Aortic smooth muscle cell (primary cell): ENCODE measurements at places on chromosomes 6 and 20. TPM values are rescaled to one million over a fixed set of nuclear protein-coding genes. Genes with fewer than 3 reads are reported as not detected.

The PNLDC1 gene
- not detected in 2 replicates for total RNA-seq

The GSTA1 gene
- total RNA-seq: not detected in 2 replicates

The OVOL2 gene
- total RNA-seq: not detected in 2 replicates

The CGA gene
- total RNA-seq: not detected in 2 replicates

The GNAS-AS1 gene
- 0.56 and 1.2 TPM in 2 replicates for total RNA-seq

The PAK5 gene
- total RNA-seq: not detected in 2 replicates

The WFDC5 gene
- not detected in 2 replicates for total RNA-seq

The OPRM1 gene
- total RNA-seq: not detected in 2 replicates

The CFAP206 gene
- 0.31 and 0.79 TPM in 2 replicates for total RNA-seq

The RAET1G gene
- total RNA-seq: 2.6 and 4.5 TPM in 2 replicates

The KIZ gene
- 9.4 and 12.0 TPM in 2 replicates for total RNA-seq

The PRRT1 gene
- 0.26 and 0.50 TPM in 2 replicates for total RNA-seq

The SLC12A5 gene
- total RNA-seq: 0.06 TPM in 1 of 2 replicates, not detected in the other

The F13A1 gene
- total RNA-seq: not detected in 2 replicates

The BCAS1 gene
- total RNA-seq: not detected in 2 replicates

The ULBP2 gene
- total RNA-seq: 7.0 and 10.6 TPM in 2 replicates

The LST1 gene
- total RNA-seq: not detected in 2 replicates

The TMEM242 gene
- 6.3 and 7.9 TPM in 2 replicates for total RNA-seq

The TP53TG5 gene
- 0.19 TPM in 1 of 2 replicates, not detected in the other for total RNA-seq

The BTNL2 gene
- not detected in 2 replicates for total RNA-seq

The RSPO4 gene
- total RNA-seq: not detected in 2 replicates

The GHRH gene
- total RNA-seq: not detected in 2 replicates

The GFRA4 gene
- total RNA-seq: not detected in 2 replicates

The LINC00237 gene
- total RNA-seq: not detected in 2 replicates

The BPIFB4 gene
- total RNA-seq: not detected in 2 replicates

The COL11A2 gene
- 0.12 and 0.13 TPM in 2 replicates for total RNA-seq

The CALHM5 gene
- 11.0 and 11.8 TPM in 2 replicates for total RNA-seq

The CCN5 gene
- 0.40 and 0.93 TPM in 2 replicates for total RNA-seq

The PNPLA1 gene
- 0.12 TPM in 1 of 2 replicates, not detected in the other for total RNA-seq

The RAET1L gene
- total RNA-seq: not detected in 2 replicates

The CNBD2 gene
- 1.8 and 3.0 TPM in 2 replicates for total RNA-seq

The VGLL2 gene
- not detected in 2 replicates for total RNA-seq

The TEAD3 gene
- total RNA-seq: 6.9 and 7.0 TPM in 2 replicates

The NINL gene
- 7.0 and 9.6 TPM in 2 replicates for total RNA-seq

The DOK5 gene
- total RNA-seq: 44.0 and 99.6 TPM in 2 replicates

The VPS52 gene
- total RNA-seq: 45.0 and 52.2 TPM in 2 replicates

The PAX1 gene
- total RNA-seq: not detected in 2 replicates

The CALHM4 gene
- total RNA-seq: not detected in 2 replicates

The OR2B2 gene
- not detected in 2 replicates for total RNA-seq

The BPI gene
- total RNA-seq: 0.50 and 0.79 TPM in 2 replicates

The PABPC1L gene
- total RNA-seq: 4.9 and 7.1 TPM in 2 replicates

The SRMS gene
- total RNA-seq: not detected in 2 replicates

The TAGAP gene
- not detected in 2 replicates for total RNA-seq

The OSER1 gene
- total RNA-seq: 31.3 and 36.4 TPM in 2 replicates

The HSPA1L gene
- total RNA-seq: 1.5 and 1.6 TPM in 2 replicates

The ZNF341 gene
- total RNA-seq: 0.92 and 1.3 TPM in 2 replicates

The ZNF133 gene
- 16.9 and 19.1 TPM in 2 replicates for total RNA-seq

The MYLK2 gene
- total RNA-seq: 0.13 and 0.19 TPM in 2 replicates

The SNAP91 gene
- total RNA-seq: not detected in 2 replicates

The SAPCD1 gene
- 1.8 and 1.9 TPM in 2 replicates for total RNA-seq

The OR2H2 gene
- total RNA-seq: not detected in 2 replicates

The BMP7 gene
- total RNA-seq: not detected in 2 replicates

The RIMS1 gene
- total RNA-seq: 2.2 and 8.0 TPM in 2 replicates

The HLA-DMA gene
- 0.79 and 1.8 TPM in 2 replicates for total RNA-seq

The TRIM40 gene
- not detected in 2 replicates for total RNA-seq
